T-helper 22 cell (primary cell): ENCODE measurements at places on chromosomes 4 and X.

- DNase-seq = no peak
These were observed 551.8 kb downstream of the RAB28 start for GRCh38 chr4:12932203-12932788.

DNA sequence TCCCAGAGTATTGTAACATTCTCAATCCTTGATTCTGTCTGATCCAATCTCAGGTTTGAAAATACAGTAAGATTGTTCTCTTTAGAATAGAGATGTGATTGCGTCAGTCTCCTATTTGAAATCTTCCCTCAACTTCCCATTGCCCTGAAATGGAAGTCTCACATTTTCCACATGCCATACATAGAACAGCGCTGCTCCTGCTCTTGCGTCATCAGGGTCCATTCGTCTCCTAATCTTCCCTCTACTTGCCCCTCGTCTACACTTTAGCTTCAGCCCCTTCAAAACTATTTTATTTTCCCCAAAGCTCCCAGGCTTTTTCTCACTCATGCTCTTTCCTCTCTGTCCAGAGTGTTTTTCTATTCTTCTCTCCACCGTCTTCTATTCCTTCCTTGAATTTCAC, 301.7 kb upstream of the MAGEB2 start:
- DNase-seq = no peak

DNA sequence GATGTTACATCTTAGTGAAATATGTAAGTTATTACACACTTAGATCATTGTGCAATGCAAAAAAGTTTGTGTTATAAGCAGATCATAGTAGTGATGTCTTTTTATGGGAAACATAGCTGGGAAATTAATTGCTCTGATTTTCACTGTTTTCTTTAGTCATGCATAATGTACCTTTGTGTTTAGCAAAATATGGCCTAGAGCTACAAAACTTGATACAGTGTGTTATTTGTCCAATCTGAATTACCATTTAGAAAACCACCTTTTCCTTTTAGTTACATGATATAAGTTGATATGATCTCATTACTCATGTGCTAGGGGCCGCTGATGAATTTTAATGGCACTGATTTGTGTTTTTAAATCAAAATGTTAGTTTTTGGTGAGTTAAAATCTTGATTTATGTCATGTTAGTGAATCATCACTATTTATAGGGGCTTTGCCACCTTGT, 2.0 kb downstream of the BMPR1B start:
- DNase-seq = no peak

DNA sequence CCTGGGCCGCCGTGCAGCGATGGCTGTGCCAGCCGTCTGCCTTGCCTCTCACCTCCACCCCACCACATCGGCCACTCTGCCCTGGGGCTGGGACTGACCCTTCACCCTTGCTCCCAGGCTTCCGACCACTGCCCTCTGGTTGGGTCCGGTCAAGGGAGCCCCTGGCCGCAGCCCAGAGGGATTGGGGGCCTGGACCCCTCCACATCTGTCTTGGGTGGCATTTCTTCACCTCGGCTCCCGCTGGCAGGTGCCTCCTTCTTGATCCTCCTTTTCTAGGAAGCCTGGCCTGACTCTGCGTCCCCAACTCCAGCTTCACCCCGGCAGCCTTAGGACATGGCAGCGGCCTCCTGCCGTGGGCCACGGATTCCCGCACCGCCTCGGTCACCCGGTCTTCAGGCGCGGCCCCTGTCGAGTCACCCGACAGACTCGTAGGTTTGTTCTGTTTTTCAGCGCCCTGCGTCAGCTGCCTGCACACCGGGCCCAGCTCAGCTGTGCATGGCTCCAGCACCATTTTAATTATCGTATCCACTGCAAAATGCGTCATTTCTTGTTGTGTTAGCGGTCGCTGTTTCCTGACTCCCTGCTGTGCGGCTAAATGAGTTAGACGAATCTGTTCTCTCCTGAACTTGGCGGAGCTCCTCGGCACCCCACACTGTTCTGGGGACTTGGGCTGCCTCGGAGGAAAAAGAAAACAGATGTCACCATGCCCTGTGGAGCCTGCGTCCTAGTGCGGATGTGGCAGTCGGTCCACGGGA, 124.0 kb downstream of the FAM53A start:
- no peak for DNase-seq

DNA sequence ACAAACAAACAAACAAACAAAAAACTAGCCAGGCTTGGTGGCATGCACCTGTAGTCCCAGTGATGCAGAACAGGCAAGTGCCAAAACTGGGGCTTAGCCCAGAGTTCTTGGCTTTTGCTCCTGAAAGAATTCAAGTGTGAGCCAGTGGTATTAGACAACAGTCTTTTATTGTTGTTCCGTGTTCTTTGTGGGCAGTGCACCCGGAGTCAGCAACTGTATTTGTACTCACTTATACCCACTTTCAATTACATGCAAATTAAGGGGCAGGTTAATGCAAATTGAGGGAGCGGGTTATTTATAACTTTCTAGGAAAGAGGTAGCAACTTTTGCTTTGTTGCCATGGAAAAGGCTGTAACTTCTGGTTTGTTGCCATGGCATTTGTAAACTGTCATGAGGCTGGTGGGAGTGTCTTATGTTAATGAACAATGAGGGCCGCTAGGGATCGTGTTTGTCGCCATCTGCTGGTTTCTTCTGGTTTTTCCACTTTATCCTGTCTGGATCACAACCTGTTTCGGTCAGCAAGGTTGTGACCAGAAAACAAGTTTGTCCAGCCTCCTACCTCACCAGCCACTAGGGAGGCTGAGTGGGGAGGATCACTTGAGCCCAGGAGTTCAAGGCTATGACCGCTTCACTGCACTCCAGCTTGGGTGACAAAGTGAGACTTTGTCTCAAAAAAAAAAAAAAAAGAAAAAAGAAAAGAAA, 88.8 kb upstream of the ESX1 start:
- DNase-seq = peak; percentile 3

GRCh38 chr4:153634738-153635353, 49.2 kb upstream of the TLR2 start:
- DNase-seq = no peak

DNA sequence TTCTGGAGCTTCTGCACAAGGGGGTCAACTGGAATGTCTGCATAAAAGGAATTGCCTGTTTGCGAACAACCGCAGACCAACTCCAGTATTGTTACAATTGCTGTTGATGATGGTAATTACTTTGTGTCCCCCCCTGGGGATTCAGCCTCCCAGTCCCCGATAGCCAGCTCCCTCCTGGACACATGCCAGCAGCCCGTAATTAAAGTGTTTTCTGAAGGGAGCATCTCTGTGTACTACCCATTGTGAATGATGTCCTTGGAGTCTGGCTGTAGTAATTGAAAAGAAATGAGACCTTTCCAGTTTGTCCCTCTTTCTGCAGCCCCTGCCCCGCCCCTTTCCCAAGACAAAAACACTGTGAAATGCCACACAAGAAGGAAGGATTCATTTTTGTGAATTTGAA, 377.1 kb upstream of the LCORL start:
- DNase-seq = no peak

DNA sequence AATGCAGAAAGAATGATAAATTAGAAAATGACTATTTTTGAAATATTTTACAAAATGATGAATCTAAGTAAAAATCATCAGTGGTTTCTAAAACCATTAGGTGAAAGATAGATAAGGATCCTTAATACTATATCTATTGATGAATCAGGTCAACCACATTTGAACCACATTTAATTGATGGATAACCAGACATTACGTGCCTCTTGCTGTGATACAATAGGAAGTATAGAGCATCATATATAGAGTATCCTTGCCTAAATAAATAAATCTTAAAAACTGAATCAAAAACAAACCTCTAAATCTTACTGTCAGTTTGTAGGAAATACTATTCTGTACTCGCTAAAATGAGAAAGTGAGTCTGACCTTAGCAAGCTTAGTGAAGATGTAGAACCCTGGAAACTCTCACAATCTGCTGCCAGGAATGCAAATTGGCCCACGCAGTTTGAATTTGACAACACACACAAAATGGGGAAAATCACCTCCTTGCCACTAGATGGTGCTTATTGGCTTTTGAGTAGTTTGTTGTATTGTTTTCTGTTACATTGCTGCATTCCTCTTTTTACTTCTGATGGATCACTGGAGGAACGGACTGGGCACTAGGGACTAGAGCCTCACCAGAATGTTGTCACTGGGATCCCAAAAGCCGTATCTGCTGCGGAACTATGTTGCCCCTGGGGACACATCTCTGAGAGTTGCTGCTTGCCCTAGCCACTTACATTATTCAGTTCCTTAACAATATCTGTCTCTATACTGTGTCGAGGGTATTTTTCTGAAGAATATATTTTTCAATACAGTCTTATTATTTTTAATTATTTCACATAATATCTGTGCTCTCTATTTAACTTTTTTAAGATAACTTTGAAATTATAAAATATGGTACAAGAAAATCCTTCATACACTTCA, 25.4 kb upstream of the SLAIN2 start:
- no peak for DNase-seq

DNA sequence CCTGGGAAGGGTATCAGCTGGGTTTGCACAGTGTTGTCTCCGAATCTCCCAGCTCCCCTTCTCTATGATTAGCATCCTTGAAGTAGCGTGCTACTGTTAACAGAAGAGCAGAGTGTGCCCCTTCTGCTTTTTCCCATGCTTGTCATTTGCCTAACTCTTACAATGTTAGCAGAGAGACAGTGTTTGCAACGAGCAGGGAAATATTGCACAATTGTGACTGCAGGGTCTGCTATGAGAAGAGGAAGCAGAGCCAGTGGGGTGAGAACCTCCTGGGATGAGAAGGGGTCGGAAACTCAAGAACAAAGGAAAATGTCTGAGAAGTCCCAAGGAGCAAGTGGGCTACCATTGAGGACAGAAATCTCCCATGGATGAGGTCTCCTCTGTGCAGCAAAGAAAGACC, 7.8 kb upstream of the CHRNA9 start:
- no peak for DNase-seq

DNA sequence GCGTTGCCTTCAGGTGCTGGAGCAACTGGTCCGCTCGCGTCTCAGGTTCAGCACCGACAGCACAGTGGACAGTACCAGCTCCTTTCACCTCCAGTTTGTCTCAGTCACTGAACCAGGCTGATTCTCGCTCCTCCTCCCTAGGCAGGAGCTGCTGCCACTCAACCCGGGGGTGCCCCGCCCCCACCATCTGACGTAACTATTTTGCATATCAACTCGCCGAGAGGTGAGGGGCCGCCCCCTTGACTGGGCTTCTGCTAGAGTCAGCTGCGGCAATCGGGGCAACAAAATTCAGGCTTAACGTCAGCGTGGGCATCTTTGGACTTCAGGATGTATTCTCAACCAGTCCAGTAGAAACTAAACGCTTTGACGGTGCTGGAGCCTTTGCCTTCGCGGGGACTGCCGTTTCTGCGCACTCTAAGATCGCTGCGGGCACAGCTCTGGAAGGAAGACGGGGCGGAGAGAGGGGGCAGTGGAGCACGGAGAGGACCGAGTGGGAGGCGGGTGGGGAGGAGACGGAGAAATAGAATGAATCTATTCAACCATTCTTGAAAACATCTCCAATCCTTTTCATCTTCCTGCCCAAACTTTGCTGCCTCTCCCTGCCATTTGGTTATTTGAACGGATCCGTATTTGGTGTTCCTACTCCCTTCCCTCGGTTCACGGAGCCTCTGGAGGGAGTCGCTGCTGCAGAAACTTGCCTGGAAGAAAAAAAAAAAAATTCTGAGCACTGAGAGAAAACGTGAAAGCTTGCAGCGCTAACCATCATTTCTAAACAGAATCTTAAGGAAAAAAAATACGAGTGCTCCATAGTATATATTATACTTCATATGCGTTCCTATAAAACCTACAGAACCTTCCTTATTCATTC, at the start of gene FSTL5:
TSS of gene FSTL5 (minus strand) at position 109 of the 868 bp plus-strand sequence. CDS start 52,604 bp downstream, outside the sequence.
- DNase-seq = no peak

DNA sequence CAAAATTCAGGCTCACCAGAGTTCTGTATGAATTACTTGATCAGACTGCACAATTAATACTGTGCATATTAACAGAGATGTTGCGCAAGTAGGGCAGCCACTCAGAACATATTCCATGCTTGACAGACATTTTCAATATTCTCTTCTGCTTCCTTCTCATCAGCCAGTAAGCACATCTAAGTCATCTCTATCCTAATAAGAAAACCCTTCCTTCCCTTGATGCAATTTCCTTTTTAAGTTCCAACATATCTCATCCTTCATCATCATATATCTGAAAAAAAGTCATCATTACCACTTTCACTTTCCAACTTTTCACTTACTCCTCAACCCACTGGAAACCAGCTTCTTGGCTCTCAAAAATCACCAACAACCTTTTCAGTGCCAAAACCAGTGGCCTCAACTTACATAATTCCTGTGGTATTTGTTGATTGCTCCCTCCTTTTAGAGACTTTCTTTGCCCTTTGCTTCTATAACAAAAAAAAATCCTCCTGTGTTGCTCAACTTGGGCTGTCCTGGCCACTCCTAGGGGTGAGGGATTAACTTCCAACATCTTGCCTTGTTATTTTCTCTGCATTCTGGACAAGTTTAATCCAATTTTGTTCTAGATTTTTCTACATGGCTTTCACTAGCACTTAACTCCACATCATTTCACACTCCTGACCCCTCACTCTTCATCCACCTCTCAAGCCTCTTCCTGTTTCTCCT, 14.1 kb downstream of the MBNL3 start:
- no peak for DNase-seq

DNA sequence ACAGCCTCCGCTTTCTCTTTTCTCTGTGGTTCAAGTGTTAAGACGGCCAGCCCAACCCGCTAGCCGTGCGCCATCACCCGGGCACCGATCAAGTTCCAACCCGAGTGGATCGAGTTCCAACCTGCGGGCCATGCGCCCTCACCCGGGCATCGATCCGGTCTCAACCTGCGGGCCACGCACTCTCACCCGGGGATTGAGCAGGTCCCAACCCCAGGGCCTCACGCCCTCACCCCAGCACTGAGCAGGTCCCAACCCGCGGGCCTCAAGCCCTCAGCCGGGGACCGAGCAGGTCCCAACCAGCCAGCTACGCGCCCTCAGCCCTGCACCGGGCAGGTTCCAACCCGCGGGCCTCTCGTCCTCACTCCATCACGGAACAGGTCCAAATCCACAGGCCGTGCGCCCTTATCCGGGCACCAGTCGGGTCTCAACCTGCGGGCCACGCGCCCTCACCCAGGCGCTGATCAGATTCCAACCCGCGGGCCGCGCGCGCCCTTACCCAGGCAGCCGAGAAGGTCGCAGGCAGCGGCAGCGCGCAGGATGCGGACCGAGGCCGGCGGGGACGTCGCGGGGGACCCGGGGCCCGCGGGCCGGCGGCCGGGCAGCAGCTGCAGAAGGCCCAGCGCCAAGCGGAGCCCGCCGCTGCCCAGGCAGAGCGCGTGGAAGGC, 443 bp downstream of the GPR143 start:
- no peak for DNase-seq

- DNase-seq = no peak
These were observed 15.1 kb upstream of the TNIP2 start for GRCh38 chr4:2771264-2771663.
